ENCODE measurements at places on chromosomes 6 and 20.

DNA sequence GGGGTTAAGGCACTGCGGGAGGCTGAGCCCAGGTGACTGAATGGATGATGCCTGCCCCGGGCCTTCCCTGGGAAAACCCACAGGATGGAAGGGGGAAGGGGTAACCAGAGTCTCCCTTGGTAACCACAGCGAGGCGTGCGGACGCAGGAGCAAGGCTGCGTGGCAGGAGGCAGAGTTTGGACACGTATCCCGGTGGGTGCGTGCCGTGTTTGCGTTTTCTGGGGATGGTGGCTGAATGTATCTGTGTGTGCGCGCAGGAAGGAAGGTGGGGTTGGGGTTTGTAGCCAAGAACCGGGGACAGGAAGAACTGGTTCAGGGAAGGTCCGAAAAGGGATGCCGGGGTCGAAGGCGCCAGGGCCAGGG is 1.8 kb downstream of the MDGA1 start:
- no peak for DNase-seq

DNA sequence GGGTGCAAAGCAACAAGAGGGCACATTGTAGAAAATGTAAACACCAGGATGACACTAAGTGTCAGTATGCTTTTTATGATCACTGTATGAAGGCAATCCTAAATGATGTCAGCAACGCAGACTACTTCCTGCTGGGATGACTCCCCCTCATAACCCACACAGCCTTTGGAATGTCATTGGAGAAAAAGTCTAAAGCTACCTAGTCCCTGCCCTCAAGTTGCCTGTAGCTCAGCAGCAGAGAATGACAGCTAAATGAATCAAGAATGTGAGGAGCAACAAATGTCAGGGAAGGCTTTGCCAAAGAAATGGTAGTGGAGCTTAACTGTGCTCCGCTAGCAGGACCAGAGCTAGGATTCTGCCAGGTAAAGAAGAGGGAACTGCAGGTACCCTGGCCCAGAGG is 555.6 kb downstream of the CD83 start:
- DNase-seq: no peak

GRCh38 chr6:20610636-20611370 is 76.5 kb downstream of the CDKAL1 start:
- no peak for DNase-seq

GRCh38 chr20:25160897-25161296 is 34.6 kb upstream of the ENTPD6 start:
- no peak for DNase-seq

DNA sequence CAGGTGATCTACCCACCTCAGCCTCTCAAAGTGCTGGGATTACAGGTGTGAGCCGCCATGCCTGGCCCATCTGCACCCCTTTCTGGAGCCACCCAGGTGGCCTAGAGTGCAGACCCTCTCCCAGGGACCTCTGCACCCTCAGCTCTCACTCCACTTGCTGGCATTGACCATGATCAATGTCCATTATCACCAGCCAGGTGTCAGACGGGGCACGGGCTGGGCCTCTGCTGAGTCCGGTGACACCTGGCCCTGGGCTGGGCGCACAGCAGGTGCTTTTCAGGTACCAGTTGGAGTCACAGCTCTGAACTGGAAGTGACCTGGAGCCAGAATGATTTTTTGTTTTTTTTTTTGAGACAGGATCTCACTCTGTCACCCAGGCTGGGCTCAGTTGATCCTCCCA is 91.8 kb upstream of the PMEPA1 start:
- DNase-seq: no peak

DNA sequence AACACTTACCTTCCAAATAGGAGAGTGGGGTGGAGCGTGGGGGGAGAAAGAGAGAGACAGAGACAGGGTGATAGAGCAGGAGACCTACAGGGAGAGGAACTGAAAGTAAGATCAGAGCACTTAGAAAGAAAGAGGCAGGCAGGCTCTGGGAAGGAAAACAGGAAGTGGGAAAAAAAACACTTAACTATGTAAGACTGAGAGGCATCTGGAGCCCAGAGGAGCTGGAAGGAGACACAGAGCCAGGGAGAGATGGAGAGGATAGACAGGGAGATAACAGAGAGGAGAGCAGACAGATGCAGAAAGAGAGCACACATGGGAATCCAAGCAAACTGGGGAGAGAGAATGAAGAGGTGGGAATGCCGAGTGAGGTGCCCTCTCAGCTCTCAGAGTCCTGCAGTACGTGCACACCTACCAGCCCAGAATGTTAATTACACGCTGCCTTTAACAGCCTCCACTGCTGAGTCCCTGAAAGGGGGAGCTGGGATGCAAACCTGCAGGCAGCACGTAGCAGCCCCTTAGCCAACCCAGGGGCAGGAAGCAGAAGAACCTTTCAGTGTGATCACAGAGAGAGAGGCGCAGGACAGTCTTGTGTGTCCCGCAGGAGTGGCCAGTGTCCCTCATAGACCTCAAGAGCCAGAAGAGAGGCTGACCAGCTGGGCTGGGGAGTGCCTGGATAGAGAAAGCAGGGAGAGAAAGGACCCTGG is 132.7 kb upstream of the LRFN2 start:
- DNase-seq: no peak

Measured in T1000 (cell line).